ENCODE measurements at places on chromosomes 7 and 10. TPM values are rescaled to one million over a fixed set of nuclear protein-coding genes. Genes with fewer than 3 reads are reported as not detected.

GRCh38 chr7:21948887-21949540 is 3.3 kb upstream of the CDCA7L start:
- DNase-seq: no peak

GRCh38 chr7:135808206-135808605 is 59.6 kb upstream of the FAM180A start:
- no peak for DNase-seq

- DNase-seq: no peak
These were observed 13.6 kb upstream of the LIPM start for GRCh38 chr10:88788924-88789323.

GRCh38 chr7:99102809-99103690 is 40.9 kb downstream of the SMURF1 start:
- no peak for DNase-seq

ANKRD61 gene
- not detected for total RNA-seq

- no peak for DNase-seq
These were observed 27.1 kb downstream of the NMT2 start for GRCh38 chr10:15141136-15142054.

DNA sequence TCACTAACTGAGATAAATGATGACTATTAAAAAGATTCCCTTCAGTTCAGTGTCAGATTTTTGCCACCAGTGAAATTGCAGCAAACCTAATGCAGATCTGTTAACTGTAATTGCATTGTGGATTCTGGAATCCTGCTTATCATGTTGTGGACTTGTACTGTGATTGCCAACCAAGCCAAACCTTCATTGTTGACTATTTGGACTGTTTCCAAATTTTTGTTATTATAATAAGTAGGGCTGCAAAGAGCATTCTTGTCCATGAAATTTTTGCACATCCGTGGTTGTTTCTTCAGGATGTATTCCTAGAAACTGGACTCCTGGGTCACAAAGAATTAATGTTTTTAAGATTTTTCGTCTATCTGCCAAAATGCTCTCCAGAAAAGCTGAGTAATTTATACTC is 281.6 kb upstream of the ZMIZ1 start:
- DNase-seq: no peak

CWF19L1 gene
- total RNA-seq: 28.5 TPM

DNA sequence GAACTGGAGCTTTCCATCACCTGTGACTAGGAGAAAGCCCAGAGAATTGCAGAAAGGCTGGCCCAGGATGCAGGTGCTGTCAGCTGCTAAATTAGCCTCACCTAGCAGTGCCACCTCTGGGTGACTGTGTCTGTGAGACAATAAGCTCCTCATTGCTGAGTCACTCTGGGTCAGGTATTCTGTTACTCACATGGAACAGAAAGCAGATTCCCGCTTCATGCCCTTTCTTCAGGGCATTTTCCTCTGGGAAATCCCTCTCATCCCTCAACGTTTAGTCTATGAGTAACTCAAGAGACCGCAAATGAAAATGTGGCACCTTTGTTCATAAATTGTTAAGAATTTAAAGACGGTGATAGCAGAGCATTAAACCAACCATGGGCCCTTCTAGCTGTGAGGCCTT is 184.0 kb downstream of the ADAM12 start:
- peak; percentile 97 for DNase-seq
